ENCODE measurements at places on chromosomes 2 and 18.

DNA sequence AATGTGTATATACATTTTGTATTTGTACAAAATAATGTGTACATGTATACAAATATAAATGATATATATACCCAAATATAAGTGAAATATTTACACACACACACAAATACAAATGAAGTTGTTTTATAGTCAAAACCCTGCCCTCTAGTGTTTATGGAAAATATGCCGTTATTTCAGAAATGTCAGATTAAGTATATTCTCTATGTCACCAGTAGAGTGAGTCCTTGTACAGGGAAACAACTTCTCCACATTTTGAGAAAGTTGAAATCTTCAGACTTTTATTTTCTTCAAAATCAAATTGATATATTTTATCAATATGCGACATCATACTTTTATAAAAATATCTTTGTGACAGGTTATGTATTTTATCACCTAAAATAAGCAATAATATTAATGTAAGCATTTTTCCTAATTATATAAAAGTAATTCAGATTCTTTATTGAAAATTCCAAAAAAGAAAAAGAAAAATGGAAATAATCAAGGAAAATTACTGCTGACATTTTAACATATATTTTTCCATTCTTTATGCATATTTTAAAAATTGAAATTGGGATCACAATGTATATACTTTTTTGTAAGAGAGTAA is 22.4 kb downstream of the ARL6IP6 start:
- DNase-seq, result no peak

DNA sequence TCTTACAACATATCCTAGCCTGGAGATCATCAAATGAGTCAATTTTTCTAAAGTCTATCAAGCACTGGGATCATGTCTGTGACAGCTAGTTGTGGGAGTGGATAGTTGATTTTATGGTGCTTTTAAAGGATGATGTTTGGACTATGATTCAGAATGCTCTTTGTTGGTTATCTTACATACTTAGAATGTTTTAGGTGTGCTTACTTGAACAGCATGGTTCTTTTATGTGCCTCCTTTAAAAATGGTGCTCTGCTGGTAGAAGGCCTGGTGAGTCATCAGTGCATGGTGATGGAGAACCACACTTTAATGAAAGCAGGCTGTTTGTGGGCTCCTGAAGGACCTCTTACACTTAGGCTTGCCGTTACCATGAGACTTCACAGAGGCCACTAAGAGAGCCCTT is 682.7 kb upstream of the FANCL start:
- no peak for DNase-seq

DNA sequence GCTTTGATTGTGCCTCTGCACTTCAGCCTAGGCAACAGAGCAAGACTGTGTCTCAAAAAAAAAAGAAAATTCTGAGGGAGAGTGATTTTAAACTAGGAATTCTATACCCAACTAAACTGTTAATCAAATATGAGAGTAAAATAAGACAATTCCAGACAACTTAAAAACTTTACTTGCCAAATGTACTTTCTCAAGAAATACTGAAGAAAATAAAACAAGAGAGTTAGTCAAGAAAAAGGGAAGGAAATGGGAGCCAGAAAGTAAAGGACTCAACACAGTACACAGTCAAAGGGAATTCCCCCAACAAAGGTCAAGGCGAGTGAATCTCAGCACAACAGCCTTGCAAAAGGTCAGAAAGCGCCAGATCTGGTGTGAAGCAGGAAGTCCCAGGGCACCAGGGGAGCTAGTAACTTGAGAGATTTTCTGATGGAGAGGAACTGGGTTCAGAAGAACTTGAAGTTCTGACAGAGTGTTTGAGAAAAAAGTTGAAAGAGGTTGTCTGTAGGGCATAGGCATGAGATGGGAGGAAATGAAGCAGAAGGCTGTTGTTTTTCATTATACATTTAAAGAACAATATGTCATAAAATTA is 22.6 kb upstream of the TBC1D8 start:
- DNase-seq, result no peak

DNA sequence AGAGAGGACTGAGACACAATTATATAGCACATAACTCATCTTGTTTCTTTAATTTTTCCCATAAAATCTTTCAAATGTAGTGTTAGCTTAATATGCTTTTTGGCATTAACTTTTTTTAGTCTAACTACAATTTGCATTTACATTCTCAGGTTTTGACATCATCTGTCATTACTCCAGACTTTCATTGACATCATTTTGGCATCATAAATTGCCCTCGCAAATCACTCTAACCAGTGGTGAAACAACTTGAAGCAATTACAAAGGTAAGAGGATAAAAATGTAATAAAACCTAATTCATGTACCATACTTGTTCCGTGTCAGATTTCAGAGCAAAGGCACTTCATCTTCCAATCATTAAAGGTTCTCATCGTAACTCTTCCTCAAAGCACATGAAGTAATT is 41.4 kb downstream of the RFX8 start:
- no peak for DNase-seq

DNA sequence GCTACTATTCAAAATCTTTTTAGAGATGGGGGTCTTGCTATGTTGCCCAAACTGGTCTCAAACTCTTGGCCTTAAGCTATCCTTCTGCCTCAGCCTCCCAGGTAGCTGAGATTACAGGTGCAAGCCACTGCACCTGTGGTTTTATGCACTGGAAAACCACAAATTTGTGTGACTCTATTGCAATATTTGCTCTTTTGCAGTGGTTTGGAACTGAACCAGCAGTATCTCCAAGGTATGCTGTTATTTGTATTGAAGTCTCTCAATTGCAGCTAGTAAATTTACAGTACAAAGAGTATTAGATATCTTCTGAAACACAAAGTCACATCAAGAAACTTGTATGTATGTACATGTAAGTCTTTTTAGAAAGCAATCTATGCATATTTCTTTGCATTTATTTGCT is 46.2 kb downstream of the PPP4R1 start:
- DNase-seq, result no peak

- DNase-seq, result no peak
These were observed 166.8 kb downstream of the TGIF1 start for GRCh38 chr18:3616744-3617143.

GRCh38 chr2:113214141-113214540 is 40.4 kb downstream of the PSD4 start:
- DNase-seq, result no peak

GRCh38 chr2:99032786-99033185 is 96.8 kb upstream of the CRACDL start:
- DNase-seq, result no peak

DNA sequence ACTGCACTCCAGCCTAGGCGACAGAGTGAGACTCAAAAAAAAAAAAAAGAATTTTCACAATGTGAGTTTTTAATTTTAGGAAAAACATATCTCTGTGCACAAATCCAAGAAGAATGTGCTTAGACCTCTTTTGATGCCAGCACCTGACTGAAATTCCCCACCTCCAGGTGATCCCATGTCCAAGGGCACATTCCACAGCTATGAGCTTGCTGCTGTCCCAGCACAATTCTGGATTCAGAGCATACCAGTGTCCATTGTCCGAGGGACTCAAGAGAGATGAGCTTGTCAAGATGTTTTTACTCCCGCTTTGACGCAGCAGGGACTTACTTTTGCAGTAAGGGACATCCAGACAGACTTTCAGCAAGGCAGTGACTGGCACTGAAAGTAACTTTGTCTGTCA is 489.1 kb upstream of the ACVR2A start:
- no peak for DNase-seq

DNA sequence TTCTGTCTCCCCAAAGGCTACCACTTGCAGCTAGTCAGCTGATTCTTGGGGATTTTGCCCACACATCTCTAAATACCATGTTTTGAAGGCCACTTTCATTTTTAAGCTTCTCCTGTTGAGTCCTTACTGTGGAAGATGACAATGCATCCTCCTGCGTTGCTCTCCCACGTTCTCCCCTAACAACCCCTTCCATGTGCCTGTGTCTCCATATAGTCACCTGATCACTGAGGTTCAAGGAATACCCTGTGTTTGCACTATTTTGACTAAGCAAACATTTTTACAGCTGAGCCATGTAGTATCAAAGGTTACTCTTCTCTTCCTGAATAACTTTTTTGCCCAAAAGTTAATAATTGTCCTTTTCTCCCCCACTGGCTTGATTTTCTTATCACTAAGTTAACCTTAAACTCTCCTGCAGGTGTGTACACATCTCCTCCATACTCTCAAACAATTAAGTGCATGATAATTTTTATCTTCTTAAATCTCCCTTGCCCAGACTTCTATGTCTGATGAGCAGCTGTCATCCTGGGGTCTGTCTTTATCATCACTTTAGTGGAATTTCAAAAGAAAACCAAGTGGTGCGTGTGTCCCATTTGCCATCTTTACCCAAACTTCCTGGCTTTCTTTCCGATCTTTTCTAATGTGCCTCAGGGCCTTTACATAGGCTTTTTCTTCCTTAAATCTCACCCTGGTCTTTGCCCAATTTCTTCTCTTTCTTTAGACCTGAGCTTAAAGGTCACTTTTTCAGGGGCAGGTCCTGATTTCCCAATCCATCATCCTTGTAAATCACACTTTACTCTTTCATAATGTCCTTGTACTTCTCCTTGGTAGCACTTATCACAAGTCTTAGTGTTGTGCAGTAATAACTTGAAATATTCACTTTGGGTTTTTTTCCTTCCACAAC is 85.2 kb upstream of the SPATS2L start:
- DNase-seq, result no peak

GRCh38 chr2:33015421-33016142 is 68.8 kb downstream of the LTBP1 start:
- no peak for DNase-seq

- DNase-seq, result no peak
These were observed 162.0 kb downstream of the SH3BP4 start for GRCh38 chr2:235113854-235114253.
